ENCODE measurements at places on chromosomes 11 and 22. TPM values are rescaled to one million over a fixed set of nuclear protein-coding genes. Genes with fewer than 3 reads are reported as not detected.

PDGFB gene
- not detected for polyA plus RNA-seq

CHRM1 gene
- polyA plus RNA-seq = not detected

JAM3 gene
- 5.3 TPM for polyA plus RNA-seq

OOSP4A gene
- polyA plus RNA-seq = not detected

GVQW3 gene
- polyA plus RNA-seq = 3.5 TPM

CARS1 gene
- polyA plus RNA-seq = 24.7 TPM

PLEKHB1 gene
- 13.1 TPM for polyA plus RNA-seq

CCDC73 gene
- not detected for polyA plus RNA-seq

SAA4 gene
- not detected for polyA plus RNA-seq

APOBEC3B gene
- 0.49 TPM for polyA plus RNA-seq

CNGA4 gene
- polyA plus RNA-seq = 0.32 TPM

OOSP2 gene
- polyA plus RNA-seq = not detected

UPK3A gene
- polyA plus RNA-seq = 0.55 TPM

FAT3 gene
- not detected for polyA plus RNA-seq

PANX3 gene
- polyA plus RNA-seq = not detected

KBTBD3 gene
- polyA plus RNA-seq = 18.7 TPM

FGF19 gene
- polyA plus RNA-seq = not detected

CNTF gene
- 0.35 TPM for polyA plus RNA-seq

SLC5A12 gene
- polyA plus RNA-seq = not detected

SYTL2 gene
- not detected for polyA plus RNA-seq

CDHR5 gene
- not detected for polyA plus RNA-seq

LRRN4CL gene
- polyA plus RNA-seq = not detected

NFAM1 gene
- 0.62 TPM for polyA plus RNA-seq

TPBGL gene
- not detected for polyA plus RNA-seq

OR2AG2 gene
- polyA plus RNA-seq = not detected

MMP3 gene
- polyA plus RNA-seq = not detected

All from naive B cell (primary cell).